HCT116 (cell line): ENCODE measurements at places on chromosomes 1 and 21.

DNA sequence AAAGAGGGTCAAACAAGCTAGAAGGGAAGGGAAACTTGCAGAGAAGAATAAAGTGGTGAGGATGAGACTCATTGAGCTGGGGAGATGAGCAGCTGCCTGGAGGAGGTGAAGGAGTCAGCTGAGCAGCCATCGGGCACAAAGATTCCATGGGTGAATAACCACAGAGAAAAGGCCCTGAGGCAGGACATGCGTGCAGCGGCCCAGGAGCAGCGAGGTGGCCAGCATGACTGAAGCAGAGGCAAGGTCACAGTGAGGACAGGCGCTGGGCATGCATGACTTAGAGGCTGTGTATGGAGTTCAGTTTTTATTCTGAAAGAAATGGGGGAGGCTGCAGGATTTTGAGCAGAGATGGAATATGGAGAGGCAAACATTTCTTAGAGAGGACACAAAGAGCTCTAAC, 24.9 kb downstream of the OLFML2B start:
- DNase-seq, result no peak

GRCh38 chr1:81458186-81458585, 342.5 kb upstream of the ADGRL2 start:
- DNase-seq, result no peak

DNA sequence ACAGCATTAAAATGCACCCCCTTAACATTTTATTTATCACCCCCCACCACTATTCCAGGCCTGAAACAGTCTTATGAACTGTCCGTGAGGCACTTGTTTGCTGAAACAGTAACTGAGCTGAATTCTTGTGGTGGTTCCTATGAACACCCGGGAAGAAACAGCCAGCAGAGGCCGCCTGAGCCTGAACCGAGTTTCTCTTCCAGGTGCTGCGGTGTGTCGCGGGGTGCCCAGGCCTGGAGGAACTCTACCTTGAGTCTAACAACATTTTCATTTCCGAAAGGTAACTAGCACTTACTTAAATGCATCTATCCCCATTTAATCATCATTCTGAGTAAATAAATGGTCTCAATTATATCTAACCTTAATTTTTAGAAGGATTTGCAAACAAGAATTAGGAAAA, 66.8 kb downstream of the TBCE start:
- no peak for DNase-seq

GRCh38 chr1:225851805-225852204, 30.4 kb downstream of the TMEM63A start:
- DNase-seq, result no peak

GRCh38 chr1:55418208-55419000, 203.2 kb upstream of the USP24 start:
- no peak for DNase-seq

- DNase-seq, result no peak
Measured at GRCh38 chr1:27885621-27886352, 13.4 kb downstream of the THEMIS2 start.

DNA sequence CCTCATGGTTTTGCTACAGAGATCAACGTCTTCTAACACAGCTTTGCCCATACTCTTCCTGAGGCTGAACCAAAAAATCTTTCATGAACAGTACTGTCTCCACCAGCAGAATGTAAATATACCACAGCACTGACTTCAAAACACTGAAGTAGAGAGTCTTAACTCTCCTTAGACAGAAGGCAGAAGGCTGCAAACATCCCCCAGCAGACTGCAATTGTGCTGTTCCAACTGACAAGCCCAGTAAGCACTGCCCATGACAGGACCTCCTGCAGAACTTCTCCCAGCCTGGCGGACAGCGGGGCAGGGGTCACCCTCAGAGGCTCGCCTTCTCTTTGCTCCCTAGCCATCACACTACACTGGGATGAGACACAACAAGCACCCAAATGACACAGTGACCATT, 218.7 kb downstream of the RERE start:
- DNase-seq, result no peak
